ENCODE measurements at places on chromosomes 7 and 10. TPM values are rescaled to one million over a fixed set of nuclear protein-coding genes. Genes with fewer than 3 reads are reported as not detected.

RBP3 gene
- 0.17 TPM for polyA plus RNA-seq

DNA sequence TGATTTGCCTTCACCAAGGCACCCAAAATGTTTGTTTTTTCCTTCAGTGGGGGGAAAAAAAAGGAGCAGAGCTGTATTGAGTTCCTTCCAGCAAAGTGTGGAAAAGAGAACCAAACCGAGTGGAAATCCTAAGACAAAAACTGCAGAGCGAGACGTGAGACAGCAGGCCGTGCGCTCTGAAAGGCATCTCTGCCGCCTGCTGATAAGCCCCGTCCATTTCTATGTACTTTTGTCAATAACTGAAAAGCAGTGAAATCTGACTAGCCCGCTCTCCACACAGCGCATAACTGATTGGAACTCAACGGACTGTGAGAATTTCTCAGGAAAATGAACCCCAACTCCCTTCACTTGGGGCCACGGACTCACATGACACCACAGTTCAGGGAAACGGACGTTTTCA is 83.2 kb downstream of the COBL start:
- no peak for DNase-seq

GRCh38 chr10:114822444-114823076 is 980 bp downstream of the FHIP2A start:
- DNase-seq = peak; percentile 70

DNA sequence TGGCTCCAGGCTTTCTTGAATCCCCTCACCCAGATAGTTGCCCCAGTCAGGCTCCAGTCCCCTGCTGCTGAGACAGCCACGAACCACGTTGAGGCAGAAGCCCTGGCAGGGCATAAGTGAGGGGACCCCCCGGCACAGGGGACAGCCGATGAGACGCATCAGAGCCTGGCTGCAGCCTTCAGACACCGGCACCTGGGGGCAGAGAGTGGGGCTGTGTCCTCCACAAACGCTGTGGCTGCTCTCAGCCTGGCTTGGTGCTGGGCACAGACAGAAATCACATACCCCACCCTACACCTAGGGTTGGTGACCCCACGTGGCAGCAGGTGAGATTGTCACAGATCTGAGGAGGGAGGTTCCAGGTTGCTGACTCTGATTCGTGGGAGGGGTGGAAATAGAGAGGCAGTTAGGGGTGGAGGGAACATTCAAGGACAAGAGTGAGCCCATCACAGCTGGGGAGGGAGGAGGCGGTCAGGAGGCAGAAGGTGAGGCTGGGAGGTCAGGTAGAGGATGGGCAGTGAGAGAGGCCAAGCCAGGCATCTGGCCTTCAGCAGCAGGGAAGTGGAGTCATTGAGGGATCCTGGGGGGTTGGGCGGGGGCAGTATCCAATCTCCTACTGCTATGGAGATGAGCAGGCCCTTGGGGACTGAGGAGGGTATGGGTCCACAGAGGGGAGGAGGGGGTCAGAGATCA is 3.2 kb downstream of the GPC2 start:
- no peak for DNase-seq

DNA sequence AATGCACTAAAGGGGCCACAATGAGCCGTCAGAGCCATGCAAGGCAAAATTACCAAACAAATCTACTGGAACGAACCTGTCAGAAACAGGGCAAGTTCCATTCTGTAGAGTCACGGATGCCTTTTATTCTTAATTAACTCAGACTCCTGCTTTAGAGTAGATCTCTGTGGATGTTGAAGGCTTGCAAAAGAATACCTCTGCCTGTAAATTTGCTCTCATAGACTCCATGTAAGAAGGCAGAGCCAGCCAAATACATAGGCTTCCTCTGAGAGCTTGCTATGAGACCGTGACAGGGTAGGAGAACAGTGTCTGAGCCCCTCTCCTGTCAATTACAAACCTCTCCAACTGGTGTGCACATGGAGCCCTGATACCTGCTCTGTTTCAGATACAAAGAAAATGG is 787.9 kb upstream of the POM121L12 start:
- no peak for DNase-seq

DNA sequence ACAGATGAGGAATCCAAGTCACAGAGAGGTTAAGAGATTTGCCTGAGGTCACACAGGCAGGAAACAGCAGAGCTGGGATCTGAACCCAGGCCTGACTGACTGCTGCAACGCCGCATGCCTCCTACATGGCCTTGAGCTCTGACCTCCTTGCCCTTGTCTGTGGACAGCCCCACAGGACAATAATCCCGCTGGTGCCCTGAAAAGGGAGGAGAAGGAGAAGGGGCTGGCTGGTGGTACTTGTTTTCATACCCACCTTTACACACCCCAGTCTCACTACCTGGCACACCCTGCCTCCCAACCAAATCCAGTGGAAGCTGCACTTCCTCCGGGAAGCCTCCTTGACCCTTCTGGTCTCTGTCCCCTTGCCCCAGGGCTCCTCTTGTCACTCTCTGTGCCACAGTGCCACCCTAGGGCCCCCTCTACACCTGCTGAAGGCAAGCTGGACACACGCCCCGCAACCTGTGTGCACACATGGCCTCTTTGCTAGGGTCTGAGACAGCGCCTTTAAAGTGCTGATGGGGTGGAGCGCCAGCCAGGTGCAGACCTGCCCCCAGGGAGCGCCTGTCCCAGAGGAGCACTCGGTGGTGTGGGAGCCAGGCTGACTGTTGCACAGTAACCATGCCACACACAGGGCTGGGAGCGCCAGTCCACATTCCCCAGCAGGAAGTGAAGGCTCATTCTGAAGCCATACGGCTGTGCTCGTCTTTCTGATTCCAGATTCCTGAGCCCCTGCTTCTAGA is 38.6 kb downstream of the ZCCHC24 start:
- no peak for DNase-seq

DNA sequence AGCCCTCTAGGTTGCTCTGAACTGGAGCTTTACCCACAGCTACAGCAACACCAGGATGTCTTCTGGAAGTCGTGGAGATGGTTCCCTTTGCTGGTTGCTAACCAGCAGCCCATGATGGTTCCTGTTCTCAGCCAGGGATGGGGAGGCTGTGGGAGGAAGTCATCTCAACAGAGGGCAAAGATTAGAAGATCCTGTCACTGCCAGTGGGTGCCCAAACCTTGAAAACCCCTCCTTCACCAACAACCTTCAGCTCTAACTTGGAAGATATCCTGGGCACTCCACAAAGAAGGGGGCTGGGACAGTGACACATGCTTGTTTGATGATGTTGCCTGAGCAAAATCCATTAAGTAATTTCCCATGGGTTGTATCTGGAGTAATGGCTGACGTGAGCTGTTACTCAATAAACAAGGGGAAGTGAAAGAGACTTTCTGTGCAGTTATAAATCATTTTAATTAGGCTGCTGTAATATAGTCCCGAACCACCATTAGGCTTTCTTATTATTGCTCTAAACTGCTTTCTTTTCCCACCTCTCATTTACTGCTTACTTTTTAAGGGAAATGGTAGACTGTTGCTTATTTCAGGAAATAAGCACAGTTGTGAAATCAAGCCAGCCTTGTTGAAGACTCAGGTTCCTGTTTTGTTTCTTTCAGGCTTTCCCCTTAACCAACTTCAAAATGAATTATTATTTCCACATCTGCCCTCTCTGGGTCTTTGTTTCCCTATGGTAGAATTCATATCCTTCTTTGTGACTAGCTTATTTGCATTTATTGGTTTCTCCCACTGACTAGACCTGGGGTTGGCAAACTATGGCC is 124.8 kb downstream of the PPP1R17 start:
- DNase-seq = peak; percentile 19

DNA sequence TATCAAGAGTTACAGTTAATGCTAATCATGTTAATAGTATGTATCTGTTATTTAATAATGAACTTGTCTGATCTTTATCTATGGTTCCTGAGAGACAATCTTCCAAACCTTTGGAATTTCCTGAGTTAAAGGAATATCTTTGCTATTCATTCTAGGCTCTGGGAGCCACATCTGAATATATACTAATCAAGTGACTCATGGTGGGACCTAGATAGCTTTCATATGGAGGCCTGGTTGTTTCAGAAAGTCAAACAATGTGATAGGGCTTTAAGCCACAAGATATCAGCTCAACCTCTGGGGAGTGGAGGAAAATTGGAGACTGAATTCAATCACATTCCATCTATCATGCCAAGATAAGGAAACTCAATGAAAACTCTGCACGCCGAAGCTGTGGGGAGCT is 746.4 kb downstream of the TNS3 start:
- DNase-seq = no peak

CCDC172 gene
- not detected for polyA plus RNA-seq

VIM gene
- polyA plus RNA-seq = 1,273 TPM

DNA sequence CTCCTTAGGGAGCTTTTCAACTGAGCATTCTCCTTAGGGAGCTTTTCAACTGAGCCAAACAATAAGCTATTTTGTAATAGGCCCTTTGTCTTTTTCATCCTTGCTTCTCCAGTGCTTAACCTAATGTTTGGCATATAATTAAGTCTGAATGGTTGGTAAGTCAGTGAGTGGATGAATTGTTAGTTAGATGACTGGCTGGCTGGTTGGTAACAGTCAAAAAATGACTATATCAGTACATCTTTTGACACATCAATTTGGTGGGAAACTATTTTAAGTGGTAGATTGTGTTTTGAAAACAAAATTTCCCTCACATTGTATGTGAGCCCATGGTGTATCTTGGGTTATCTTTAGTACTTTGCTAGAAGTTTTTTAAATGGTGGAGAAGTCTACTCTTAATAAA is 16.4 kb downstream of the ING3 start:
- no peak for DNase-seq

GRCh38 chr7:5677538-5678294 is 103.7 kb downstream of the RNF216 start:
- DNase-seq = no peak

- no peak for DNase-seq
Observed at GRCh38 chr7:115349635-115350034, 427.7 kb downstream of the MDFIC start.

CELF2 gene
- polyA plus RNA-seq = 10.4 TPM

CNPY1 gene
- not detected for polyA plus RNA-seq

GRCh38 chr10:58608826-58609531 is 96.3 kb downstream of the BICC1 start:
- DNase-seq = no peak

PALD1 gene
- polyA plus RNA-seq = 10.5 TPM

IDI2 gene
- not detected for polyA plus RNA-seq

DNA sequence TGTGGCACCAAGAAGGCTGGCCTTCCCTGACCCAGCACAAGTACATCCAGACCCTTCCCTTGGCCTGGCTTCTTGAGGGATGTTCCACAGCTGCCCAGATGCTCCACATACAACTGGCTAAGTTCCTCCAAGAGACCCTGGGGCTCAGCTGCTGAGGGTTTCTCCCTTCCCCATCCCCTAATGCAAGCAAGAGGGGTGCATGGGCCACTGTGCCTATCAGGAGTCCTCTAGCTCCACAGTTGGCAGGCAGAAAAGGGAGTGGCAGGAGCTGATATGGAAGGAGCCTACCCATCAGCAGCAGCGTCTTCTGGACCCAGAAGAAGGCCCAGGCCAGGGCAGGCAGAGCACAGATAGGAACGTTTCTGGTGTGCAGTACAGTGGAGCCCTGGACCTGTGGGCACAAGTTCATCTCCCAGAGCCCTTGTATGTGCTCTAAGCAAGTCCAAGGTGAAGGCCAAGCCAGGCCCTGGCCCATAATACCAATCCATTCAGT is 26.2 kb downstream of the VSIR start:
- DNase-seq = no peak

TPST1 gene
- polyA plus RNA-seq = 53.2 TPM

GRCh38 chr7:106059556-106059955 is 52.6 kb downstream of the SYPL1 start:
- DNase-seq = no peak

DNA sequence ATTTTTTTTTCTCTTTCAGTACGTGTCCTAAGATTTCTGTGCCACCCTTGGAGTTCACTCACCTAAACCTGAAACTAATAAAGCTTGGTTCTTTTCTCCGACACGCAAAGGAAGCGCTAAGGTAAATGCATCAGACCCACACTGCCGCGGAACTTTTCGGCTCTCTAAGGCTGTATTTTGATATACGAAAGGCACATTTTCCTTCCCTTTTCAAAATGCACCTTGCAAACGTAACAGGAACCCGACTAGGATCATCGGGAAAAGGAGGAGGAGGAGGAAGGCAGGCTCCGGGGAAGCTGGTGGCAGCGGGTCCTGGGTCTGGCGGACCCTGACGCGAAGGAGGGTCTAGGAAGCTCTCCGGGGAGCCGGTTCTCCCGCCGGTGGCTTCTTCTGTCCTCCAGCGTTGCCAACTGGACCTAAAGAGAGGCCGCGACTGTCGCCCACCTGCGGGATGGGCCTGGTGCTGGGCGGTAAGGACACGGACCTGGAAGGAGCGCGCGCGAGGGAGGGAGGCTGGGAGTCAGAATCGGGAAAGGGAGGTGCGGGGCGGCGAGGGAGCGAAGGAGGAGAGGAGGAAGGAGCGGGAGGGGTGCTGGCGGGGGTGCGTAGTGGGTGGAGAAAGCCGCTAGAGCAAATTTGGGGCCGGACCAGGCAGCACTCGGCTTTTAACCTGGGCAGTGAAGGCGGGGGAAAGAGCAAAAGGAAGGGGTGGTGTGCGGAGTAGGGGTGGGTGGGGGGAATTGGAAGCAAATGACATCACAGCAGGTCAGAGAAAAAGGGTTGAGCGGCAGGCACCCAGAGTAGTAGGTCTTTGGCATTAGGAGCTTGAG is at the start of gene CFTR:
Gene CFTR (plus strand): TSS at position 801 of the 830 bp plus-strand sequence. CDS start 70 bp downstream, outside the sequence.
- DNase-seq = no peak

NACAD gene
- 9.6 TPM for polyA plus RNA-seq

DNA sequence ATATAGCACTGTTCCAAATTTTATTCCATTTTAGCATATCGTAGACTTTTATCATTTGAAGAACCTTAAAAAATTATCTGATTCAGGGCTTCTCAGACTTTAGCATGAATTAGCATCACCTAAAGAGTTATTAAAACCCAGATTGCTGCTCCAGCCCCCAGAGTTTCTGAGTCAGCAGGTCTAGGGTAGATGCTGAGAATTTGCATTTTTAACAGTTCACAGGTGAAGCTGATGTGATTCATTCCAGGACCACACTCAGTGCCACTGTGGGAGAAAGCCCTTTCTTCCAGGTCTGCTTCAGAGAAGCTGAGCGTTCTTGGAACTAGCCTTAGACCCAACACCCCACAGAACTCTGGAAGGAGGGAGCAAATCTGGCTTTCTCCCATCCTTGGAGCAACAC is 174.1 kb upstream of the YAE1 start:
- no peak for DNase-seq

PRDX3 gene
- 299 TPM for polyA plus RNA-seq

GRCh38 chr7:104998040-104998752 is 15.8 kb upstream of the KMT2E start:
- DNase-seq = no peak

PPP1R17 gene
- polyA plus RNA-seq = not detected

APBB1IP gene
- 1.7 TPM for polyA plus RNA-seq

- DNase-seq = no peak
Observed at GRCh38 chr10:89202033-89202425, 5.1 kb downstream of the CH25H start.

- no peak for DNase-seq
Observed at GRCh38 chr7:68587599-68587998, 1010.7 kb upstream of the AUTS2 start.

Data from left renal cortex interstitium (tissue), 4 donors.